SJCRH30 (cell line): ENCODE measurements at places on chromosomes 12 and 14. TPM values are rescaled to one million over a fixed set of nuclear protein-coding genes. Genes with fewer than 3 reads are reported as not detected.

TAMALIN gene
- total RNA-seq: 3.3 and 4.5 TPM in 2 replicates

NXPH4 gene
- 91.1 and 92.7 TPM in 2 replicates for total RNA-seq

BBS10 gene
- total RNA-seq: 13.9 and 15.7 TPM in 2 replicates

C14orf39 gene
- 0.86 and 1.9 TPM in 2 replicates for total RNA-seq

CHGA gene
- not detected in 2 replicates for total RNA-seq

ANO2 gene
- total RNA-seq: 2.2 and 2.3 TPM in 2 replicates

DTX1 gene
- total RNA-seq: not detected in 2 replicates

UNG gene
- total RNA-seq: 82.3 and 86.7 TPM in 2 replicates

MCRS1 gene
- total RNA-seq: 55.9 and 57.0 TPM in 2 replicates

FGD4 gene
- total RNA-seq: 9.0 and 10.3 TPM in 2 replicates

TSHR gene
- total RNA-seq: 0.30 TPM in 1 of 2 replicates, not detected in the other

DNA sequence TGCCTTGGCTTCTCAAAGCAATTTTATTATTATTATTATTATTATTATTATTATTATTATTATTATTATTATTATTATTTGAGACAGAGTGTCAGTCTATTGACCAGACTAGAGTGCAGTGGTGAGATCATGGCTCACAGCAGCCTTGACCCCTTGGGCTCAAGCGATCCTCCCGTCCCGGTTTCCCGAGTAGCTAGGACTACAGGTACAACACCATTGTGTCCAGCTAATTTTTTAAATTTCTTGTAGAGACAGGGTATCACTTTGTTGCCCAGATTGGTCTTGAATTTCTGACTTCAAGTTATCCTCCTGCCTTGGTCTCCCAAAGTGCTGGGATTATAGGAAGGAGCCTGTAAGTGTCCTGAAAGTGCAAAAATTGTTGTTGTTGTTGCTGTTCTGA is 11.6 kb upstream of the AP4S1 start:
- no peak overlapping the region for H3K27ac ChIP-seq
- DNase-seq: no peak
- peaks cover 4% of the 10 kb centered on the region for H3K36me3 ChIP-seq
- H3K27me3 ChIP-seq: no peaks in the 10 kb centered on the region
- H3K4me3 ChIP-seq: no peak overlapping the region
- no peaks in the 10 kb centered on the region for H3K4me1 ChIP-seq

DNA sequence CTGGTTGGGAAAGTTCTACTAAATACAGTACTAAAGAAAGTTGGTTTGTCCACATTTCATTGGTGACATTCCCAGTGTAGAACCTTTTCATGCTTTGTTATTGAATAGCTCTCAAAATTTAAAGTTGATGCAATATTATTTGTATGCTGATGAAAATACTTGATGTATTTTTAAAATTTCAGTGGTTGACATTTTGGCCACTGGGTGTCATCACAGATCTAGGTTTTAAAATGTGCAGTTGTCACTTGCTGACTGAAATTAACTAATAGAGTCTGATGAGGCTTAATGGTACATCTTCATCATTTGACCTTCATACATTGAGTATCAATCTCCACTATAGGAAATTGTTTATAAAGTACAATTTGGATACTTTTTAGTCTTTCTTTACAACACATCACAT is 37.1 kb downstream of the CMAS start:
- no peaks in the 10 kb centered on the region for H3K4me1 ChIP-seq
- no peak overlapping the region for H3K27ac ChIP-seq
- H3K27me3 ChIP-seq: no peaks in the 10 kb centered on the region
- no peak overlapping the region for H3K4me3 ChIP-seq
- H3K36me3 ChIP-seq: no peaks in the 10 kb centered on the region
- DNase-seq: no peak

GRCh38 chr14:54001189-54001878 is 44.7 kb upstream of the BMP4 start:
- no peak overlapping the region for H3K27ac ChIP-seq
- H3K4me3 ChIP-seq: no peak overlapping the region
- H3K27me3 ChIP-seq: no peaks in the 10 kb centered on the region
- DNase-seq: no peak
- H3K36me3 ChIP-seq: no peaks in the 10 kb centered on the region

- H3K27ac ChIP-seq: no peak overlapping the region
- H3K4me1 ChIP-seq: peaks cover 13% of the 10 kb centered on the region; the same call in 1 of the 2 replicates
- H3K4me3 ChIP-seq: no peak overlapping the region
- peaks cover 15% of the 10 kb centered on the region; the same call in 1 of the 2 replicates for H3K36me3 ChIP-seq
These were observed 28.4 kb upstream of the AP4S1 start for GRCh38 chr14:30996892-30997659.

GRCh38 chr12:10389904-10390303 is at the start of gene KLRK1:
TSS of gene KLRK1 (minus strand) at chr12:10390041. CDS start at chr12:10388810, 1,231 bp downstream.
- no peak within 1 kb of the TSS for H3K27ac ChIP-seq
- no peak for DNase-seq
- H3K4me3 ChIP-seq: no peak within 1 kb of the TSS
- no peaks in the 10 kb centered on the region for H3K27me3 ChIP-seq

DNA sequence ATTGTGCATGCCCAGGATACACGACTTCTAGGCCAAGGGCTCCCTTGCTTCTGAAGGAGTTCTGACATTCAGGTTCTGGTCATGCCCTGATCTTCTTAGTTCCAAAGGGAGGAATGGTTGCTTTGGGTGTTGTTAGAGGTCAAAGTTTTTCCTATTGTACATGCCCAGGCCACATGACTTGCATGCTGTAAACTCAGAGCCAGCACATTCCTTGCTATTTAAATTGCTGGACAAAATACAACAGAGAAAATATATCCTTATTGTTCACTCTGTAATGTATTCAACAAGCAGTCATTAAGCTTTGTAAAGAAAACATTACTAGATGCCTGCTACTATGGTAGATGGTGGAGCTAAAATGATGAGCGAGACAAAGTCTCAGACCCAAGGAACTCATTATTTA is 71.2 kb upstream of the COCH start:
- no peaks in the 10 kb centered on the region for H3K36me3 ChIP-seq
- H3K4me1 ChIP-seq: no peaks in the 10 kb centered on the region
- no peak overlapping the region for H3K4me3 ChIP-seq
- no peaks in the 10 kb centered on the region for H3K27me3 ChIP-seq
- no peak overlapping the region for H3K27ac ChIP-seq
- DNase-seq: no peak

DNA sequence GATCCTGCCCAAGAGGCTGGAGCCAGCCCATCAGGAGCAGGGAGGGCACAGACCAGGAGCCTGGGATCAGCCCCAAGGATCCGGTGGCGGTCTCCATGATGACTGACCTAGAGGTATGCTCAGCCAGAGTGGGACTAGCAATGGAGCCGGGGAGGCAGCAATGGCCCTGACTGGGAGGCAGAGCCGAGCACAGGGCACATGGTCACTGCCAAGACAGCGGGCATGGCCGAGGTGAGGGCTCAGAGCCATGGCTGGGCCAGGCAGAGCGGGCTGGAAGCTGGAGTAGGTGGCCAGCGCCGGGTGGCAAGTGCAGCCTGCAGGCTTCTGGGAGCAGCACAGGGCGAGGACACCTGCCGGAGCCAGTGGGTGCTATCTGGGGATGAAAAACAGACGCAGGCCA is 259.3 kb downstream of the BCL11B start:
- no peak for DNase-seq
- no peaks in the 10 kb centered on the region for H3K27me3 ChIP-seq
- H3K36me3 ChIP-seq: no peaks in the 10 kb centered on the region
- no peak overlapping the region for H3K4me3 ChIP-seq
- H3K27ac ChIP-seq: no peak overlapping the region

DNA sequence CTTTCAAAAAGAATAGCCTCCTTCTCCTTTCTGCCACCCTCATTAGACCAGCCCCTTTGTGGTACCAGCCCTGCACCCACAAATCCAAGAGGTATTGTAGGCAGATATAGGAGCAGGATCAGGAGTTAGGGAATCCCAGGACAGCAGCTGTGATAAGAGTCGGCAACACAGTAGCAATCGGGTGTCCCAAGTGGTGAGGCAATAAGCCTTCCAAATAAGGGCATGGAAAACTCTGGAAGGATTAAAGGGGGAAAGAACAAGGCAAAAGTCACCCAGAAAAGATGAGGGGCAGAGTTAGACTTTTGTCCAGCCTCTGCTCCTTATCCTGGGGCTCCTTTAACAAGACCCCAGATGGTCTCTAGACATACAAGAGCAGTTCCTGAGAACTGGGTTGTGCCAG is 204.2 kb downstream of the TBX5 start:
- no peak overlapping the region for H3K4me3 ChIP-seq
- H3K36me3 ChIP-seq: no peaks in the 10 kb centered on the region
- H3K27ac ChIP-seq: no peak overlapping the region
- DNase-seq: no peak
- no peaks in the 10 kb centered on the region for H3K27me3 ChIP-seq
- no peaks in the 10 kb centered on the region for H3K4me1 ChIP-seq

DNA sequence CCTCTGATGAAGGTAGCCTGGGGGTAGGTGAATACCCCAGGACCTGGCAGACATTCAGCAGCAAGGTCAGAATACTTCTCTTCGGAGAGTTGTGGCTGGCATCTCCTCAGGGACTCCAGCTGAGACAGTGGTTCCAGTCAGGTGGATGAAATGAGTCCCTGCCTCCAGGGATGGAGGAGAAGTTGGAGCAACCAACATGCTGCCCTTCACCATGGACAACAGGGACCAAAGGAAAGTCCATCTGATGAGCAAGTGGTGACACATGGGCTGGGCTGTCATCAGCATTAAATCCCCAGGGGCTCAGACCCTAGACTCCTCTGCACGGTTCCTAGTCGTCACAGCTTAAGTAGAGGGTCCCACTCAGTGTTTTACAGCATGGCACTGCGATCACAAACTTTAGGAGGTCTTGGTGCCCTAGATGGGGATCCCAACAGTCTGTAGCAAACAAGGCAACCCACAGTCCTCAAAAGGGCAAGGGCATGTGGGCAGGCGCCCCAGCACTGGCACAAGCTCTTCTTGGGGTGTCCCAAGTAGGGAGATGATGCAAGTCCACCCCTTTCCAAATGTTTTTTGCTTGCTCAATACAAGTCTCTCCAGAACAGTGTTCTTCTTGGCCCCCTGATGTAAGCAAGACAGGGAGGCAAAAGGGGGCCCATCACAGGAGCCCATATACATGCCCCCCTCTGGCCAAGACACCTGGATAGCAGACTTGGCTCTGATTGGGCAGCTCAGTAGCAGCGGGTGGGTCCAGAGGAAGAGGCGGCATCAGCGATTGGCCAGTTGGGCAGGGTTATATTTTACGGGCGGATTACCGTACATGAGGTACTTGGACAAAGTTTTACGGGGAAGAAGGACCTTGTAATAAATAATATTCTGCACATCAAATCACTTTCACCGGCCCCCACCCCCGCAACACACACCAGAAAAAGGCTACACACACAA is 10.8 kb upstream of the CDH24 start:
- DNase-seq: no peak
- H3K4me1 ChIP-seq: peaks cover 15% of the 10 kb centered on the region
- H3K27ac ChIP-seq: no peak overlapping the region
- peaks cover 63% of the 10 kb centered on the region for H3K36me3 ChIP-seq

GRCh38 chr12:125184213-125184967 is 119.2 kb downstream of the AACS start:
- no peak overlapping the region for H3K4me3 ChIP-seq
- no peak for DNase-seq

GRCh38 chr12:50258167-50258551 is 25.2 kb downstream of the LIMA1 start:
- H3K4me3 ChIP-seq: no peak overlapping the region
- H3K27me3 ChIP-seq: no peaks in the 10 kb centered on the region
- no peaks in the 10 kb centered on the region for H3K36me3 ChIP-seq
- H3K27ac ChIP-seq: no peak overlapping the region
- H3K4me1 ChIP-seq: peaks cover 30% of the 10 kb centered on the region

GRCh38 chr12:117148642-117149041 is 41.6 kb downstream of the FBXO21 start:
- H3K4me3 ChIP-seq: no peak overlapping the region
- peaks cover 4% of the 10 kb centered on the region; the same call in 1 of the 2 replicates for H3K36me3 ChIP-seq
- DNase-seq: no peak
- no peaks in the 10 kb centered on the region for H3K27me3 ChIP-seq
- H3K27ac ChIP-seq: no peak overlapping the region

DNA sequence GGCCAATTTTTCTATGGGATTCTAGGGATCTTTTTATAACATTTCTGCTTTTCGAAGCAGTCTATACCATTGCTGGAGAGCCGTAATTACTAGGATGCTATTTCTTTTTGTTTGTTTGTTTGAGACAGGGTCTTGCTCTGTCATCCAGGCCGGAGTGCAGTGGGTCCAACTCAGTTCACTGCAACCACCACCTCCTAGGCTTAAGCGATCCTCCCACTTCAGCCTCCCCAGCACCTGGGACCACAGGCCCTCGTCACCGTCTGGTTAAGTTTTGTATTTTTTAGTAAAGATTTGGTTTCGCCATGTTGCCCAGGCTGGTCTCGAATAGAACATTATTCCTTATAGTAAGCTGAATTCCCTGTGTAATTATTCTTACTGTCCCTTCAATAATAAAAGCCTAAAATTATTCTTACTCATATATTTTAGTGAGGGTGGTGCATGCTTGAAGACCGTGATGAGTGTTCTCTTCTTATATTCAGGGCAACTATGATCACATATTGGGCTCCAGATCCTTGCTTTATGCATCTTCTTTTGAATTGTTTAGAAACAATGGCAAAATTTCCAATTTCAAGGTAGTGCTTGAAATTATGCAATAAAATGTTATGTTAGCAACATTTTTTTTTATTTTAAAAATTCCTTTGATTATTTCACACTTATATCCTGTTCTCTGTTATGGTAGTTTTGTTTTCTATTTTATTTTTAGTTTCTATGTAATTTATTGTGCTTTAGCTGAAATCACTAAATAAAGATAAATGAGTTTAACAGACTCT is 66.2 kb downstream of the CRADD start:
- no peaks in the 10 kb centered on the region for H3K4me1 ChIP-seq
- no peak overlapping the region for H3K4me3 ChIP-seq
- DNase-seq: no peak
- H3K27me3 ChIP-seq: no peaks in the 10 kb centered on the region
- no peak overlapping the region for H3K27ac ChIP-seq
- no peaks in the 10 kb centered on the region for H3K36me3 ChIP-seq
